T-helper 2 cell treated with Interferon-gamma antibody and Interleukin-4, amounts not matched to agents 5 μg/mL and 100 μg/mL, for 36 hours (primary cell): ENCODE measurements at places on chromosomes 4 and X.

DNA sequence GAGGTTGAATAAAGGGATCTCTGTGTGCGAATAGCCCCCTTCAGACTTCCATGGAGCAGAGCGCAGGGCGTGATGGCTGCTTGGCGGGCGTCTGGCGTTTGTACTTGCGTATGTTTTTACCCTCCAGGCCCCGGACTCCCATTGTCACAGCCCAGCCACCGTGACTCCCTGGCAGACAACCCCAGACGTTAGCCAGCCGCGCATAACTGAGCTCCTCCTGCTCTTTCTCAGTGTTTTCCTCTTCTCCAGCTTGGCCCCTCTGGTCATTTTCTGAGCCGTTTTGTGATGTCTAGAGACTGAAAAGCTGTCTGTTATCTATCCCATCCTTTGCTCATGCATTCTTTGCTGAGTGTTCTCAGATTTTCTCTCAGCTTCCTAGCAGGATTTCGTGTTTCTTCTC is 54.3 kb downstream of the IGFBP7 start:
- no peaks in the 10 kb centered on the region for H3K4me1 ChIP-seq
- H3K4me3 ChIP-seq, result no peak overlapping the region
- H3K27ac ChIP-seq, result no peak overlapping the region
- H3K36me3 ChIP-seq, result no peaks in the 10 kb centered on the region

DNA sequence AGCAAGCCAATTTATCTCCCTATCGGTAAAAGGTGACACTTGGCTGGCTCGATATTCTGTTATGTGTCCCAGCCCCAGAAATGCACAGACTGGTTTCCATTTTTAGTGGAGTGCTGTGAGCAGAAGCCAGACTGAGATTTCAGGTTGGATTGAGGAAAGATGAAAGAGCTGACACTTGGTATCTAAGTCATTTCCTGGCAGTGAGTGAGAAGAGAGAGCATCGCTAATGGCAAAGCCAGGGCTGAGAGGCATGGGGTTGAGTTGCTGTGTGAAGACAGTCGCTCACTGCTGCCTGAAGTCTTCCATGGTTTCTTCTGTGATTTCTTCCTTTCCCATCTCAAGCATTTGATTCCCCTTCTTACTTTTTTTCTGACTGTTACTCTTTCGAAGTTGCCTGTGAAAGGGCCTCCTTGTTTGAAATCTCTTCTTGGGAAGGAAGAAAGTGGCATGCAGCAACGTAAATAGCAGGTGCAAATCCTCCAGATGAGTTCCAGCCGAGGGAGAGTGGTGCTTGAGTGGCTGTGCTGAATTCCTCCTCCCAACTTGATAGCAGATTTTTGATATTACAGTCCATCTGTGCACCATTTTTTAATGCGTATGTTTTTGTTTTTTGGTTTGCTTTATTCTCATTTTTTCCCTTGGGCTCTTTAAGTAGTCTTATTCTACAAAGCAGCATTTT is 109.2 kb upstream of the LIMCH1 start:
- H3K36me3 ChIP-seq, result no peaks in the 10 kb centered on the region
- no peak for DNase-seq
- H3K27me3 ChIP-seq, result no peaks in the 10 kb centered on the region
- H3K27ac ChIP-seq, result no peak overlapping the region

DNA sequence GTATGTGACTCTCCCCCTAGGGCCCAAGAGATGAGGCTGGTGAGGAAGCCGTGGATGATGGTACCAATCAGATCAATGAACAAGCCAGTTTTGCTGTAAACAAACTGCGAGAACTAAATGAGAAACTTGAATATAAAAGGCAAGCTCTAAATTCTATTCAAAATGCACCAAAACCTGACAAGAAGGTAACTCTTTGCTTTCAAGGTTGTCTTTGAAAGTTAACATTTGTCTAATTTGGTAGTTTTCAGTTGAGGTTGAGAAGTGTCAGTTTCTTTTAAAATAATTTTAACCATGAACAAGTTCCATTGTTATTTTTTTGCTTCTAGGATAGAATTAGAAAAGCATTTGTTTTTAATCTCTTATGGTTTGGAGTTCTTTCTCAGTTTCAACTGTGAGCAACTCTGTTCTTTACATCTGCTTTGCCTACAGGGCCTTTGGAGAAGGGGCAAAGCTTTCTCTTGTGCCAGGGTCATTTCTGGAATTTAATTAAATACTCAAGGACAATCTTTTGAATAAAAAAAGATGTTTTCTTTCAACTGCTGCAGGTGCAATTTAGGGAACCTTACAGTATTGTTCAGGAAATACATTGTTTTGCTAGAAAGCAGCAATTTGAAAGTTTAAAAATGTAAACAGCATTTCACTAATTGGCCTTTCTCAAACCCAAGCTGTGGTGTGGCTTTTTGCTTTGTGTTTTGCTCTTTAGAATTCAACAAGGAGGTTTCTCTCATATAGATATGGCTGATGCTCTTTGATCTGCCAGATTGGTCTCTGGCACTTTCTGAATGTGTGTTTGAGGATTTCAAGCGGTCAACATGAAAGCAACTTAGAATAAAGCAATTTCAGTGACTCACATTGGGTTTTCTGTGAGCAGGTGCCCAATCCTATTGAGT is 62.9 kb downstream of the LRP2BP start:
- H3K27ac ChIP-seq, result no peak overlapping the region
- no peak for DNase-seq

- peak within 1 kb of the TSS; percentile 78 for H3K27ac ChIP-seq
- H3K27me3 ChIP-seq, result no peaks in the 10 kb centered on the region
- H3K4me3 ChIP-seq, result peak within 1 kb of the TSS; percentile 79
- H3K36me3 ChIP-seq, result peaks cover 4% of the 10 kb centered on the region
- H3K4me1 ChIP-seq, result peaks cover 26% of the 10 kb centered on the region
- DNase-seq, result peak; percentile 44
These were observed at the start of gene GAB3 for GRCh38 chrX:154750301-154751202. Gene GAB3 (minus strand): TSS chrX:154751077. CDS start chrX:154751025, 52 bp downstream.

- no peaks in the 10 kb centered on the region for H3K27me3 ChIP-seq
- no peaks in the 10 kb centered on the region for H3K4me1 ChIP-seq
- H3K4me3 ChIP-seq, result no peak overlapping the region
These were observed 240.5 kb downstream of the STIM2 start for GRCh38 chr4:27101126-27101525.

DNA sequence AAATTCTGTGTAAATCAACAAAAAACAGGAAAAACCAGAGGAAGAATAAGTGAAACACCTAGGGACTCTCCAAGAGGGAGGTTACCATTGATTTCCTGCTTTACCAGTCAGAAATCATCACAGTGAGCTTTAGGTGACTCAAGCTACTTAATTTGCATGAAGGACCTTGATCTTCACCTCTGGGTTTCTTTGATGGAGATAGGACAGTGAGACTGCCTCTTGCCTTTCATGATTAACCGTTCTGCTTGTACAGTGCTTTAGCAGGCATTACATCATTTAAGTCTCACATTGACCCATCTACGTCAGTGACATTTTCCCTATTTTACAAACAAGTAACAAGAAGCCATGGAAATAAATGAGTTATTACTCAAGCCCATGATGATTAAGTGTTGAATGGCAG is 3.4 kb upstream of the GK start:
- peaks cover 2% of the 10 kb centered on the region for H3K36me3 ChIP-seq
- H3K4me1 ChIP-seq, result peaks cover 22% of the 10 kb centered on the region
- peak overlapping the region; percentile 75 for H3K27ac ChIP-seq
- peak overlapping the region; percentile 34 for H3K4me3 ChIP-seq
- no peaks in the 10 kb centered on the region for H3K27me3 ChIP-seq

DNA sequence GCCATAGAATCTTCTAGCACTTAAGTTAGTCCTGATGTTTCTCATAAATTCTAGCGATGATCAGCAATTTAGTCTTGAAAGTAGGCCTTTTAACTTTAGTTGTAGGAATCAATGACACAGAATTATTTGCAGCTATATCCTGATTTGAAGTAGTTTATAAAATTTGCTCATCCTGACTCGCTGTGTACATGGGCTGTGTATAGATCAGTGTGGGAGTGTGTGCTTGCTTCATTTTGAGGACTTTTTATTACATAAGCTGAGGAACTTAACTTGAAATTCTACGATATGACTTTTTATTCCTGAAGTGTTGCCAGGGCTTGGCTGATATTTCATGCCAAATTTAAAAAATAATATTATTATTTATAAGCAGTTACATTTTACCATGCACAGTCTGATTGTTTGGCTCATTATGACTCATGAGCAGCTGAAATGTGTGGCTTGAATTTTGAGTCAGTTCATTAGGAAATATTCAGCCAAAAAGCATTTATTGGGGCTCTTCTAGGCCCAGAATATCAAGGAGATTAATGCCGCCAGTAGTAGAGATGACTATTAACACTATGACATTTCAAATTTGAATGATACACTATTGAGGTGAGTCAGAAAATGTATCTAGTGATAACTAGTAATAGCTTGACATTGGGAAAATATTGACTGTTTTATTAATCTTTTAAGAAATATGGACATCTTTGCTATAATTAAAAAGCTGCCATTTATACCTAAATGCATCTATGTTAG is 128.9 kb upstream of the LIMCH1 start:
- peaks cover 3% of the 10 kb centered on the region for H3K4me1 ChIP-seq
- H3K27ac ChIP-seq, result no peak overlapping the region
- H3K4me3 ChIP-seq, result no peak overlapping the region
- H3K36me3 ChIP-seq, result no peaks in the 10 kb centered on the region

DNA sequence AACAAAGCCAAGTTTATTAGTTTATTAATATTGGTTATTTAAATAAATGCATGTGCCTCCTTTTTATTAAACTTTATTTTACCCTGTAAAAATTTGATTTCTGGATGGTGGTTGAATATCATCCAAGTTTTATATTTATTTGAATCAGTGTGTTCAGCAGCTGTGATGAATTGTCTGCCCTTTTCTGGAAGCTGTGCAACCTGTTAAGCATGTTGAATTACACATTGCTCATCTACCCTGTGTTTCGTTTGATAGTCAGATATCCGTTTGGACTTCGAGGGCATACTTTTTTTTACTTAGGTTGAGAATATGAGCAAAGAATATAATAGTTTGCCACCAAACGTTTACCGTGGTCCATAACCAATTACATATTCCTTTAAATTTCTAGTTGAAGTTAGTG is 95.8 kb upstream of the TENM3 start:
- H3K27ac ChIP-seq, result no peak overlapping the region
- no peak overlapping the region for H3K4me3 ChIP-seq
- no peak for DNase-seq
- no peaks in the 10 kb centered on the region for H3K36me3 ChIP-seq

- no peak overlapping the region for H3K27ac ChIP-seq
- H3K36me3 ChIP-seq, result peaks cover 46% of the 10 kb centered on the region
- no peaks in the 10 kb centered on the region for H3K27me3 ChIP-seq
These were observed 27.8 kb downstream of the SLC39A8 start for GRCh38 chr4:102317459-102317858.

DNA sequence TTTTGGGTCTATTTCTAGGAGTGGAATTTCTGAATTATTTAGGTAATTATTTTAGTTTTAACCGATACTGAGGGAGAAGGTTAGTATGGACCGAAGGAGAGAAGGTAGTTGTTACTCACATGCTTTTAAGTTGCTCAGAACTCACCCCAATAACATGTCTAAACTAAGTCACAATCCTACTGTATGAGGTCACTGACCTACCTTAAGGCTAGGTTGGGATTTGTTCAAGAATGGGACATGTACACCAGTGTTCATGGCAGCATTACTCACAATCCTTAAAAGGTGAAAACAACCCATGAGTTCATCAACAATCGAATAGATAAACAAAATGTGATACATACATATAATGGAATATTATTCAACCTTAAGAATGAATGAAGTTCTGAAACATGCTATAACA is 90.5 kb downstream of the MSN start:
- DNase-seq, result no peak
- no peak overlapping the region for H3K4me3 ChIP-seq
- peaks cover 18% of the 10 kb centered on the region for H3K36me3 ChIP-seq
- no peak overlapping the region for H3K27ac ChIP-seq
- no peaks in the 10 kb centered on the region for H3K27me3 ChIP-seq
- H3K4me1 ChIP-seq, result peaks cover 28% of the 10 kb centered on the region

DNA sequence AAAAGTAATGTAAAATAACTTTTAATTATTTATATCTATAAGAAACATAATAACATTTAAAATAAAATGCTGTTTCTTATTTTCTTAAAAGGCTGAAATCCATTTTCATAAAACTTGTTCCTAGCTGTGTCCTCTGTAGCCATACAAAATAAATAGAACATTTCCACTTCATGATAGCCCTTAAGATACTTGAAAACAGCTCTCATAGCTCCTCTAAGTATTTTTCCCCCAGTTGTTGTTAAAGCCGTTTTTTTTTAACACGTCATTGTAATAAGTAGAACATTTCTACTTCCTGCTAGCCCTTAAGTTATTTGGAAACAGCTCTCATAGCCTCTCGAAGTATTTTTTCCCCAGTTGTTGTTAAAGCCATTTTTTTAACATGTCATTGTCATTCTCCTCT is 97.3 kb upstream of the SOX3 start:
- no peak for DNase-seq
- no peaks in the 10 kb centered on the region for H3K36me3 ChIP-seq
- no peaks in the 10 kb centered on the region for H3K27me3 ChIP-seq

DNA sequence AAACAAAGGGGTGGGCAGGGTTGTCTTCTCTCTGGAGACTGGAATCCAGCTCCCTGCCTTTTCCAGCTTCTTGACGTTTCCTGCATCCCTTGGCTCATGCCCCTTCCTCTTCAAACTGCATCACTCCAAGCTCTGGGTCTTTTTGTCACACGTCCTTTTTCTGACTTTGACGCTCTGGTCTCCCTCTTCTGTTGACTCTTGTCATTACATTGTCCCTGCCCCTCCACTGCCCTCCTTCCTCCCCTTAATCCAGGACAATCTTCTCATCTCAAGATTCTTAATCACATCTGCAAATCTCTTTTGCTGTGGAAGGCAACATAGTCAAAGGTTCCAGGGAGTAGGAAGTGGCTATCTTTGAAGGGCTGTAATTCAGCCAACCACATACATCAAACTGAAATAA is 178.3 kb downstream of the TMA16 start:
- H3K36me3 ChIP-seq, result no peaks in the 10 kb centered on the region
- DNase-seq, result no peak
- no peak overlapping the region for H3K4me3 ChIP-seq
- no peak overlapping the region for H3K27ac ChIP-seq

DNA sequence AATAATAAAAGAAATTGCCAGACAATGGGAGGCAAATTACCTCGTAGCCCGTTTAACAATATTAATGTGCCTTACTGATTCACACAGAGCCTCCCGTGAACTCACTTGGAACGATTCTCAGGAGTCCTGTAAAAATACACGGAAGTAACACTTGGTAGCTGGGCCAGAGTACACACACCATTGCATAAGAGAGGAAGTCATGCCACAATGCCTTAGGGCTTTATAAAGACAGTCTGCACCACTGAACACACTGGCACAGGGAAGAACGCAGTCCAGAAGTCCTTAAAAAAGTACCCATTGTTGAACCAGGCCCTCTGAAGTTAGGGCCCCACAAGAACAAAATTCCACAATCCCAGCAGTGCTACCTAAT is 15.1 kb downstream of the SLC2A9 start:
- no peak overlapping the region for H3K4me3 ChIP-seq
- H3K27me3 ChIP-seq, result no peaks in the 10 kb centered on the region
- H3K36me3 ChIP-seq, result no peaks in the 10 kb centered on the region
- no peak for DNase-seq
- no peak overlapping the region for H3K27ac ChIP-seq

DNA sequence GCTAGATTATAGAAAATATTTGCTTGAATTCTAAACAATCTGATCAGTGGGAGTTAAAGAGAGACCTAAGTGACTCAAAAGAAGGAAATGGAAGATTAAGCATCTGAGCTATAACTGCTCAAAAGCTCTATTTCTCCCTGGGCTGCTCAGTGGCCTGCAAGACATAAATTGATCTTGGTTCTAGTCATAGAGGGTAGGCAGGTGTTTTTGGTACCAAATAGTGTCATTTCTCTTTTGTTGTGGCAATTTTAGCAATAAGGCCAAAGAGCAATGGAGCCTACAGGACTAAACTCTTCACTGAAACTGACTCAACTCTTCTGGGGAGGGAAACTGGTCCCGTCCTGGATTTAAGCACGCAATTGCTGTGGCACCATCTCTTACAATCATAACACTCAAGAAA is 33.9 kb upstream of the BMP2K start:
- DNase-seq, result no peak
- no peak overlapping the region for H3K27ac ChIP-seq
- no peak overlapping the region for H3K4me3 ChIP-seq
- H3K36me3 ChIP-seq, result no peaks in the 10 kb centered on the region
